SW 1271 (cell line): ENCODE measurements at places on chromosomes 1 and 21.
A peak's percentile ranks its signal among the peaks of the same experiment; 100 is the strongest.

DNA sequence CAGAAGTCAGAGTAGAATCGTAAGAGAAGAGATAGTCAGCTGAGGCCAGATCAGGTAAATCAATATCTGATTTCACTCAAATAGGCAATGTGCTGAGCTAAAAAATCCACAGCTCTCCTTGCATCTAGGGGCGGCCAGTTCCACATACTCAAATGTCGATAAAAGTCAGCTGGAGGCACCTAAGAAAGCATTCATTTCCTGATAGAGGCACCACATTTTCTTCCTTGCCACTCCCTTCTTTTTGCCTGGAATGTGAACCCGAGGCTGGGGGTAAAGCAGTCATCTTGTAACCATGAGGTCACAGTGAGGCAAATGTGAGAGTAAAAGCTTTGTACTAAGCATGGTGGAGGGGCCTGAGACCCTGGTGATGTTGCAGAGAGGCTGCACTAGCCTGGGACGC is 24.2 kb upstream of the CTPS1 start:
- DNase-seq, result no peak

- no peak for DNase-seq
Measured at GRCh38 chr1:239242404-239242803, 144.0 kb upstream of the CHRM3 start.

- no peak for DNase-seq
Measured at GRCh38 chr1:5994713-5995621, 2.7 kb upstream of the NPHP4 start.

DNA sequence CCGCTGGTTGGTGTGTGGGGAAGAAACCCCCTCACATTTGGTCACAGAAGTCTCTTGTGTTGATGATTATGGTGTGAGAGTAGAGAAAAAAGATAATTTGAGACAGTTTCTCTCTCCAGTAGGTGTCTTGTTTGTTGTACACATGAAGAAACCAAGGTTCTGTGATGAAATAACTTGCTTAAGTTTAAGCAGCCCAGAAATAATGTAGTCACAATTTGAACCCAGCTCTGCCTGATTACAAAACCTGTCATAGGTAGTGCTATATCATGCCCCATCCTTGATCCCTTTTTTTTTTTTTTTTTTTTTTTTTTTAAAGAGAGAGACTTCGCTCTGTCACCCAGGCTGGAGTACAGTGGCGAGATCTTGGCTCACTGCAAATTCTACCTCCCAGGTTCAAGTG is 4.9 kb downstream of the MFN2 start:
- no peak for DNase-seq

GRCh38 chr1:220776254-220776653 is 10.5 kb upstream of the MTARC1 start:
- no peak for DNase-seq

- no peak for DNase-seq
Measured at GRCh38 chr1:54323324-54323739, 82.9 kb downstream of the SSBP3 start.

DNA sequence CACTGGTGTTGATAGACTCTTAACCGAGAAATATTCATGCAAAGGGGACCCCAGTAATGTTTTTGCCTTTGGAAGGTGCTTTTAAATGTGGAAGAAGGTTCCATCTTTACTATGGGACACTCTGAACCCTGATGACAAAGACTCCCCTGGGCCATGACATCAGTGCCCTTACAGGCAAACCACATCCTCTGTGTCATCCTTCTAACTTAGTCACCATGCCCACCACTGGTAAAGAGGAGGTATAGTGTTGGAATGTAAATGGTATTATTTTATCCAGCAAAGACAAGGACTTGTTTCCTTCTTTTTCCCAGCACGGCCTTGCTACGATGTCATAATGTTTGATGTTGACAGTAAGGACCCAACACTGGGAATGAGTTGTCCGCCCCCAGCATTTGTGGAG is 12.6 kb downstream of the METTL13 start:
- peak; percentile 71 for DNase-seq

DNA sequence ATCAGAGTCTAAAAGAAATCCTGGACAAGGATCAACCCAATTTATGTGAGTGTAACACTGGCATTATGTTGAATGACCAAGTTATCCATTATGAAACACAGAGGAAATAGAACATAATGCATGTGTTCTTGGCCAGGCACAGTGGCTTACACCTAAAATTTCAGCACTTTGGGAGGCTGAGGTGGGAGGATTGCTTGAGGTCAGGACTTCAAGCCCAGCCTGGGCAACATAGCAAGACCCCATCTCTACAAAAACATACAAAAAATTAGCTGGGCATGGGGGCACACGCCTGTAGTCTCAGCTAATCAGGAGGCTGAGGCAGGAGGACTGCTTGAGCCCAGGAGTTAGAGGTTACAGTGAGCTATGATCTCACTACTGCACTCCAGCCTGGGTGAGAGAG is 129.8 kb downstream of the ZZZ3 start:
- no peak for DNase-seq

DNA sequence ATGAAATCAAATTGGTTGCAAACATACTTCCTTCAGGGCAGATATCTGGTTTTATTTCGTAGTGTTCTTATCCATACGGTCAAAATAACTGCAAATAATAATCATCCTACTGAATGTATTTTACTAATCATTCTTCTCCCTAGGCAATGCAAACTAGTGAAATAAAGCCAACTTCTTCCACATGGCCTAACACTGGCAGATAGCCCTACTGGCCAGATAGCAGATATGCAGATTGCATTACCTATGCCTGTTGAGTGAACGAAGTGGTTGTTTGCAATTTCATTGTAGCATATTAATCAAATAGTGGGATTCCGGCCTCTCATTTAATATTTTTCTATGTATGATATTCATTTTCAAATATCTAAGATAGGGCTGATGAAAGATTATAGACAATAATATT is 116.2 kb downstream of the CENPF start:
- DNase-seq, result no peak

GRCh38 chr1:116254776-116255175 is 118.3 kb upstream of the ATP1A1 start:
- DNase-seq, result no peak

DNA sequence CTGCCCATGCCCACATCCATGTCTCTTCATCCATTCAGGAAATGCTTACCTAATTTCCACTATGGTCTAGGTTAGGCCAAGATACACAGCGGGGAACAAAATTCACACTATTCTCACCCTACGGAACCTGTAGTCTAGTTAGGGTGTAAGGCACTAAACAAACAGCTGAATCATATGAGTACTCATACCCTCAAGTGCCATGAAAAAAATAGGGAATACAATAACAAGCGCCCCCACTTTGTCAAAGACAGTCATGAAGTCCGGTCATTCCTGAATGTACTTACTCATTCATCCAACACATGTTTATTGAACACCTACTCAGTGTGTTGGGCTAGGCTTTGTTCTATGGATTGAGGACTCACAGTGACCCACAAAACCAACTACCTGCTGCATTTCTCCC is 6.2 kb upstream of the FYB2 start:
- no peak for DNase-seq

GRCh38 chr1:10608690-10609089 is 133.9 kb downstream of the PEX14 start:
- DNase-seq, result no peak

GRCh38 chr1:56627636-56628039 is 17.5 kb upstream of the PRKAA2 start:
- DNase-seq, result no peak

DNA sequence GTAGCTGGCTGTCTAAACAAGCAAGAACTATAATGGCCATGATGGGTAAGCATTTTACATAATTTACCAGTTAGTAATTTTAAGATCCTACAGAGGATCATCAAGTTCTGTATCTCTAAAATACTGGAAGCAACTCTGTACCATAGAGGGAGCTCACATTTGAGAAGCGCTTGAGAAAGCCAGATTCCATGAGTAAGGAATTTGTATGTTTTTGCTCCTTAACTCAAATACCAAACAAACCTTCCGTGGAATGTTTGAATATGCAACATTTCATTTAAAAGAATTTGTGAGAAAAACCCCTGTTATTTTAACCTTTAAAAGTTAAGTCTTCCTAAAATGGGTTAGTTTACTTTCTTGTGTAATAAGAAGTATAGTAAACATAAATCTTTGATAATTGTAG is 2.0 kb downstream of the TSHB start:
- no peak for DNase-seq

DNA sequence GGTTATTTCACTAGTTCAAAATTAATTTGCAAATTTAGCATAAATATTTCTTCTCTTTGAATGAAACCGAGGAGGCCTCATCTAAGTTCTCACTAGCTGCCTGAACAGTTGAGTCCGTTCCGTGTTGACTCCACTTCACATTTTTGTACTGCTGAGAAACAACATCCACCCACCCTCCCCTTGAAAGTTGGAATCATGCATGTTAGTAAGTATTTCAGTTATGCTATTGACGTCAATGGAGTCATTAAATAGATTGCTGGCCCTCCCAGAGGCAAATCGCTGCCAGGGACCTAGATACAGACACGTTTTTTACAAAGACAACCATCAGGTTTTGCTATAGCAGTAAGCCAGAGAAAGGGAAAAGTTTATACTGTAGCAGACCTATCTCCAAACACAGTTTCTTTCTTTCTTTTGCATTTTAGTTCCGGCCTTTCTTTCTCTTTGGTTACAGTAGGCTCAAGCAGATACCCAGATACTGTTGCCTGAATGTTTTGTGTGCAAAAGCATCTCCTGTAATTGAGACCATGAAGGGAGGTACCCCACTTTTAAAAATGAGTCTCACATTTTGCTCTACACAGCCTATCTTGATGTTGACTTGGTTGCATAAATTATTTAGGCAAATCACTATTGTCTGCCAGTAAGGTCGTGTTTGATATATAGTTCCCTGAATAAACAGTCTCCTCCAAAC is 262.6 kb upstream of the SGIP1 start:
- DNase-seq, result peak; percentile 38

- DNase-seq, result peak; percentile 61
Measured at GRCh38 chr1:75203415-75204277, 69.5 kb downstream of the LHX8 start.

DNA sequence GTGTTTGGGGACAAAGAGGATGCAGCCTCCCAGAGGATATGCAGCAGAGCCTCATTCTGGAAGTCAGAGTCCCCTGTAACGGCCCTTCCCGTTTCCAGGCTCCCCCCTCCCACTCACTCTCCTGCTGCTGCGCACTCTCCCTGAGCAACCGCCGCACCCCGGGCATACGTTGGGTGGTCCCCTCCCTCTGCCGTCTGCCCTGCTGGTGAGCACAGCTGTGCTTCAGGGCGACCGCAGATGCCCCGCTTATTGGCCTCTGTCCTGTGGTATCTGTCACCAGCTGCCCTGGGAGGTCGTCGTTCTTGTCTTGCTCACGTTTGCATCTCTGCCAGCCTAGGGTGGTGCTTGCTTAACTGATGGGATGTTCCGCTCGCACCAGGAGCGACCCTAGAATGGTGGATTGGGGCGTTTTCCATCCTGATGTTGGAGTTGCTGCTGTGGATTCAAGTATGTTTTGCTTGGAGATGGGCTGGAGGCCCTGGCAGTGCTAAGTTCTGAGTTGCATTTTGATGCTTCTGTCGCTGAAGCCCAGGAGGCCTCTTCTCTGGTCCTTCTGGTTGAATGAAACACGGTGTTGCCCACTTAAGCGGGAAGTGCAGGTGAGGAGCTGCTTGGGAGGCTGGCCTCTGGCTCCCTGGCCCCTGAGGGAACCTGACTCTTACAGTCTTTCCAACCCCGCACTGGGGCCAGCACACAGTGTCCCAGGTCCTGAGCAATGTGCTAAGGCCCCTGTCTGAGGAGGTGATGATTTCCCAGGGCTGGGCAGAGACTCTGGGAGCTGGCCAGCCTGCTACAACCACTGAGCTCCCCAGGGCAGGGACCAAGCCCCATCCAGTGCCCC is 3.2 kb downstream of the TMEM201 start:
- no peak for DNase-seq

DNA sequence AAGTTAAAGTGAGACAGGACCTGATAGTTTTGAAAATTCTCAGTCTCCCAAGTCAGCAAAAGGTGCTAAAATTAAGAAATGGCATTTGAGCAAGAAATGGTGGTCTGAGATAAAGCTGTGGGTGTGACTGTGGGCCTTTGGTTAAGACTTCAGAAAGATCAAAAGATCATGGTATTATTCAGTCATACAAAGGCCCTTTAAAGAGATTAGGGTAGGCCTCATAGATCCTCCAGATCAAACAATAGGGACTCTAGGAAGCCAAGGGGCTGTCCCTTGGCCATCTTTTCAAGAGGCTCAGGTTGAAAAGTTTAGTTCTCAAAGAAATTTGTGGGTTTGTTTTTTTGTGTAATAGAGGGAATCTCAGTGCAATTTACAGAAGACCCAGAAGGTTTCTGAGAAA is 8.4 kb downstream of the HMGB4 start:
- DNase-seq, result no peak

DNA sequence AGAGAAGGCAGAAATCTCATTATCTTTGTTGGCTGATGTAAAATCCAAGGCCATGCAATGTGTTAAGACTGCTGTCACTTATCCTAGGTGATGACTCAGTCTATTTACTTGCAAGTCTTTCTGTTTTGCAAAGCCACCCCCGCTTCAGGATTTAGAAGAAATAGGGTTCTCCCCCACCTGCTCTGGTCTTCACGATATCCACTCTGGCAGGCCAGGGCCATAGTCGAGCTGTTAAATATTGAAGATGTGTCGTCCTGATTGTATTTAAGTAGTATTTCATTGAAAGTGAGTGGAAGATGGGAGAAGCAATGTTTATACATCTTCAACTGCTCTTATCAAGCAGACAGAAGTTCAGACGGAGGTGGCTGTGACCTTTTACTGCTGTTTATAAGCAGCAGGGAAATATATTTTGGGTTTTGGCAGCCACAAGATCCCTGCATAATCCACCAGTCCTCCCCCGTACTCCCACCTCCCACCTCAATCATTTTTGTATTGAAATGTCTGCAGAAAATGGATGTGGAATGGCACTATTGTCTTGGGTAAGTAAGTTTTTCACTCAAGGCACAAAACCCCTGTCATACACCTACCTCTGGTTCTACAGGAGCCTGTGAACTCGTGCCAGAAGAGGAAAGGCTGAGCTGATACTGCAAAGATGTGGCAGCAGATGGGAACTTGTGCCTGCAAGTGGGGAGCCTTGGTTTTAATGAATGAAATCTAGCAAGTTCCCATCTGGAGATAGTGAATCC is 117.4 kb downstream of the MRPS6 start:
- no peak for DNase-seq

DNA sequence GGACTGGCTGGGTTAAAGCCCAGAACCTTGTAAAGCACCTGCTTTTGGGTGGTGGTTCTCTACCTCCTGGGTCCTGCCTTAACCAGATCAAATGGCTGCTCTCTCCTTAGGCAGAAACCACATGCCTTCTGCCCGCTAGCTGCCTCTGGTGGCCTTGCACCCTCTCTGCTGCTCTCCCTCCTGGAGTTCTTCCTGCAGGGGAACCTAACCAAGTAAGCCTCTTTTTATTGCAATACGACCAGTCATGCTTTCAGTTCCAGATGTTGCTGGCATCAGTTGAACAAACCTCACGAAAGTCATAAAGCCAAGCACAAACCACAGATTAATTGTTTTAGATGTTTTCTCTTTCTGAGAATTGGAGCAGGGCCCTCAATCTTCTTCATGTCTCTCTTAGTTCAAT is 118.9 kb downstream of the GDAP2 start:
- DNase-seq, result no peak

GRCh38 chr21:15820852-15821379 is 91.1 kb downstream of the USP25 start:
- no peak for DNase-seq

- DNase-seq, result no peak
Measured at GRCh38 chr1:160810486-160810885, 14.5 kb downstream of the LY9 start.
